RPMI7951 (cell line): ENCODE measurements at places on chromosomes 3 and 15. TPM values are rescaled to one million over a fixed set of nuclear protein-coding genes. Genes with fewer than 3 reads are reported as not detected.

PLA2G4F gene
- total RNA-seq = not detected in 2 replicates

FBXW12 gene
- not detected in 2 replicates for total RNA-seq

- peak; percentile 5 for DNase-seq
These were observed 444.7 kb upstream of the RBMS3 start for GRCh38 chr3:28836199-28836598.

DNA sequence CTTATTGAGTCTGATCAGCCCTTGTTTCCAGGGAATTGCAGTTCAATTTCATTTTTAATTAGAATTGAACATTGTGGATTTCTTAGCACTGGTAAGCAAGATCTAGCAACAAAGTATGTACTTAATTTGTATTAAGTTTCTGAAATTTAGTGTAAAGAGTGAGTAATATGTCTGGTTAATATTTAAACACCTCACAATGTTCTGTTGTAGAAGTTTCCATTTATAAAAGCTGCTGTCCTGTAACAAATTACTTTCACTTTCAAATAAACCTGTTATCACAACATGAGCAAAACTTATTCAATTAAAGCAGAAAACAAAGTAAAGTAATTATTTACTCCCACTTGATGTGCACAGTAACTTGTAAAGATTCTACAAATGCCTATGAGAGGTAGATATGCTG is 448.5 kb downstream of the NAALADL2 start:
- no peak for DNase-seq

DNA sequence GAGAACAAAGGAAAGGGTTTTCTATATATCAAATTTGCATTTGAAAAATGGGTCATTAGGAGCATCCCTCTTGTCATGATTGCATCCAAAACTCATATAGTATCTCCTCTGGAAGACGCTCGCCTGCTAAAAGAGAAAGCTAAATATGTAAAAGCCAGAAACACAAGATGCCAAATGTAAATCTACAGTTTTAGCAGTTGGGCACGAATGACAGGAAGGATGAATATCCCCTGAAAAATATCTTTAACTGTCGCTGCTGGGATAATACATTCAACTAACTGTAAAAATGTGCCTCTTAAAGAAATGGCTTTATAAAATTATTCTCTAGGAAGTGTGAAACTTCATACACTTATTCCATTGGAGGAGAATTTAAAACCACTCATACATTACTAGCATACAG is 101.7 kb downstream of the DCLK3 start:
- DNase-seq = no peak

DNA sequence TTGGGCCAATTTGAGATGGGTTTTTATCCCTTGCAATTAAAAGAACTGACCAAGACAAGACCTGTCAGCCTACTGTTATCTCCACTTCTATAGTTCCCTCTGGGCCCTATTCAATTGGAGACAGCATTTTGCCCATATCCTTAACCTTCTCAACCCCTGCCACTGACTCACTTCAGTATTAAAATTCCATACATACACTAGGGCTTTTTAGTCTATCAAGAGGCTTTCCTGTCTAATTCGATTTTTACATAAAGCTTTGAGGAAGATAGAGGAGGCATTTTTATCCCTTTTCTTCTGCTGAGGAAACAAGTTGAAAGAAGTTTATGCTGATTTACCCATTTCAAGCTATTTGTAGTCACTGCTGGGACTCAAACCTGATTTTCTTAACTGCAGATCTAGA is 51.1 kb downstream of the GTF2E1 start:
- peak; percentile 26 for DNase-seq

DNA sequence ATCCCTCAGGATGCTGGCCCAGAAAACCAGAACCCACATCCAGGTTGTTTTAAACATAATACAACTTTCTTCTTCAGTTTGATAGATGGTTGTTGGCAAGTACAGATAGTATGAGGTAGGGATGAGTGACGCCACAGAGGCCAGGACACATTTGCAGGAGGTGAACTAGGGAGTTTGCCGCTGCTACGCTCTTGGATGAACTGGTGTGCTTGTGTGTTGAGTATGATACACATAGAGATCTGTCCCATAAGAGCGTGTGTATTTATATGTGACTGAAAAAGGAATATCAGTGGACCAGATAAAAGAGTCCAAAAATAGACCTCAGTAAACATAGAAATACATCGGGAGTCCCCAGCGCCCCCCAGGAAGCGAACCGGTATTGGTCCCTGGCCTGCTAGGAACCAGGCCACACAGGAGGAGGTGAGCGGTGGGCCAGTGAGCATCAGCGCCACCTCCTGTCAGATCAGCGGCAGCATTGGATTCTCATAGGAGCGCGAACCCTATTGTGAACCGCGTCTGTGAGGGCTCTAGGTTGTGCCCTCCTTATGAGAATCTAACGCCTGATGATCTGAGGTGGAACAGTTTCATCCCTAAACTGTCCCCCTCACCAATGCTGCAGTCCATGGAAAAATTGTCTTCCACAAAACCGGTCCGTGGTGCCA is 98.1 kb downstream of the LRRK1 start:
- DNase-seq = no peak

CLEC3B gene
- total RNA-seq = 1.7 and 2.4 TPM in 2 replicates

GRCh38 chr3:14265246-14265962 is 86.8 kb downstream of the LSM3 start:
- DNase-seq = peak; percentile 87

- peak; percentile 60 for DNase-seq
These were observed 16.1 kb downstream of the POU1F1 start for GRCh38 chr3:87260270-87260669.

- no peak for DNase-seq
These were observed 236.3 kb upstream of the LRTM1 start for GRCh38 chr3:55164191-55164590.

- DNase-seq = no peak
These were observed 19.0 kb upstream of the CRABP1 start for GRCh38 chr15:78321041-78321570.

- DNase-seq = peak; percentile 45
These were observed 252.9 kb upstream of the SOX2 start for GRCh38 chr3:181458857-181459256.

MYO1E gene
- total RNA-seq = 55.2 and 81.3 TPM in 2 replicates
